ENCODE measurements at places on chromosomes 2 and 18. TPM values are rescaled to one million over a fixed set of nuclear protein-coding genes. Genes with fewer than 3 reads are reported as not detected.
A peak's percentile ranks its signal among the peaks of the same experiment; 100 is the strongest.

Gene HTR2B
- 2.1 TPM for total RNA-seq

Gene CTAGE1
- not detected for total RNA-seq

Gene GPAT2
- total RNA-seq: 3.3 TPM

Gene ECEL1
- not detected for total RNA-seq

Gene DSG2
- 1.3 TPM for total RNA-seq

Gene MEIS1
- total RNA-seq: not detected

Gene ASTL
- total RNA-seq: 0.22 TPM

Gene GPR55
- 9.2 TPM for total RNA-seq

Gene TRABD2A
- total RNA-seq: 74.6 TPM

Gene SLC1A4
- 50.1 TPM for total RNA-seq

Gene NEU2
- not detected for total RNA-seq

Gene GAREM1
- not detected for total RNA-seq

Gene CNRIP1
- not detected for total RNA-seq

- DNase-seq: no peak
- H3K27me3 ChIP-seq: peaks cover 18% of the 10 kb centered on the region
- no peak overlapping the region for H3K4me3 ChIP-seq
- no peak overlapping the region for H3K27ac ChIP-seq
- no peaks in the 10 kb centered on the region for H3K36me3 ChIP-seq
- H3K4me1 ChIP-seq: peaks cover 4% of the 10 kb centered on the region
These were observed 89.8 kb downstream of the TGOLN2 start for GRCh38 chr2:85237849-85238565.

DNA sequence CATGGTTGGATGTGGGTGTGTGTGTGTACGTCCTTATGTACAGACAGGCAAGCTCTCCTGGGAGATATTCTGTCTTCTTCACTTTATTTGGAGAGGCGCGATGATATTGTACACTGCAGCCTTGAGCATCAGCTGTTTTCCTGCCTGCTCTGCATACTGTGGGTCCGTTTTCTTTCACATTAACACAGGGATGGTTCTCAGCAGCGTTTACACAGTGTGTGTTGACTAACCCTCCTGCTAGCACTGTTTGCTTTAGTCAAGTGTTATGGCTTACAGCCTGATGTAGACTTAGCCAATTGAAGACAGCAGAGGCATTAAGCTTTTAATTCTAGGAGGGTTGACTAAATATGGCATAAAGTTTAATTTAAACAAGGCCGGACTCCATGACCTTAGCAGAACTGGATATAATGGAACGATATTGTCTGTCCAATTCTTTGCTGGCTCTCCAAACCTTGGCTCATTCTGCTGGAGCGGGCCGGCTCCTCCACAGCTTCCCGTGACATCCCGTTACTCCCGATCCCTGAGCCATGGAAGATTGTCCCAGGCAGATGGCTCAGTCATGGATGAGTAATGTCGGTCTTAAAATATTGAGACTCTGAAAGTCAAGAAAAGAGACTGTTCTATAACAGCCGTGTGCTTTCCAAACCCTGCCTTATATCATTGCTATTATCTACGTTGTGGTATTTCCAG is 134.7 kb downstream of the TPGS2 start:
- H3K27ac ChIP-seq: no peak overlapping the region
- no peak for DNase-seq
- H3K36me3 ChIP-seq: no peaks in the 10 kb centered on the region
- H3K27me3 ChIP-seq: peaks cover 6% of the 10 kb centered on the region

DNA sequence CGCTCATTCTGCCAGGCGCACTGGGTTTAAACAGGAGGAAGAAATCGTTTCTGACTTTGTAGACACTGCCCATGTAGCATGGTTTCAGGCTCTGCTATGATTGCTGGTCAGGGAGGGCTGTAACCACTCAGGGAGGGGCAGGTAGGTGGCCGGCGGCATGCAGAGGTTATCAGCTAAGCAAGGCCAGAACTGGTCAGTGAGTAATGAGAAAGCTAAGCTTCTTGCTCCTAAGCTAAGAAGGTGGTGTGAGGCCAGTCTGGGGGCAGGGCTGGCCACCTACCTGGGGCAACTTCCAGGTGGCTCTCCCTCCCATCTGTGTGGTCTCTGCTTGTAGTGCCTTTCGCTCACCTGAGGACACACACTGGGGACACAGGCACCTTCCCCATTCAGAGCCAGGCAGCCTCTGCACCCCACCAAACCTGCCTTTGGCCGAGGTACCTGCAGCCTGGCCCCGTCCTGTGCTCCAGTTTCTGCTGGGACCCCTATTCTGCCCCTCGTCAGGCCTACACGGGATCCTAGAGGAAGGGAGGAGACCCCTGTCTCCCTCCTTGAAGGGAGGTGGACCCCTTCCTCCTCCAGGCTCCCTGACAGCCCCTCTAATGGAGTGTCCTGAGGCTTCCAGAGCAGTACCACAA is 195.9 kb downstream of the SEPTIN10 start:
- H3K27ac ChIP-seq: no peak overlapping the region
- no peak overlapping the region for H3K4me3 ChIP-seq
- H3K36me3 ChIP-seq: no peaks in the 10 kb centered on the region
- no peak for DNase-seq
- no peaks in the 10 kb centered on the region for H3K4me1 ChIP-seq

GRCh38 chr18:47605093-47605492 is 325.4 kb downstream of the SMAD2 start:
- peaks cover 3% of the 10 kb centered on the region for H3K27me3 ChIP-seq
- no peak for DNase-seq
- no peaks in the 10 kb centered on the region for H3K4me1 ChIP-seq

- peaks cover 27% of the 10 kb centered on the region for H3K4me1 ChIP-seq
- no peak overlapping the region for H3K27ac ChIP-seq
- no peaks in the 10 kb centered on the region for H3K27me3 ChIP-seq
- no peak for DNase-seq
- H3K4me3 ChIP-seq: no peak overlapping the region
These were observed 25.0 kb downstream of the METTL21A start for GRCh38 chr2:207600231-207600630.

GRCh38 chr2:172098650-172099471 is 3.8 kb downstream of the DLX2 start:
- DNase-seq: no peak
- H3K27me3 ChIP-seq: peaks cover 71% of the 10 kb centered on the region
- peak overlapping the region; percentile 2 for H3K4me3 ChIP-seq

DNA sequence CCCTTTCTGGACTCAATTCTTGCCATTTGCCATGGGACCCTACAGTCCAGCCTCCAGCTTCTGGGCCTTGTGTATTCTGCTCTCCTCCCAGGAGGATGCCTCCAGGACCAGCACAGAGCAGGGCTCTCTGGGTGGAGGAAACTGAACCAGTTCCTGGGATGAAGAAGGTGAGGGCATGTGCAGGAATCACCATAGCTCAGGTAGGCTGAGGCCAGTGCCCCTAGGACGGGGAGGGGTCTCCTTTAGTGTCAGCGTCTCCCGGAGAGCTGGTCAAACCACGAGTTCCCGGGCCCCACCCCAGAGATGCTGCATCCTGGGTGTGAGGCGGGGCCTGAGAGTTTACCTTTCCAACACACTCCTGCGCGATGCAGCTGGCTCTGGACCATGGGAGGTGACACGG is 5.8 kb upstream of the PRELID3A start:
- H3K36me3 ChIP-seq: no peaks in the 10 kb centered on the region
- no peak for DNase-seq
- peaks cover 12% of the 10 kb centered on the region for H3K4me1 ChIP-seq
- H3K27me3 ChIP-seq: peaks cover 45% of the 10 kb centered on the region

DNA sequence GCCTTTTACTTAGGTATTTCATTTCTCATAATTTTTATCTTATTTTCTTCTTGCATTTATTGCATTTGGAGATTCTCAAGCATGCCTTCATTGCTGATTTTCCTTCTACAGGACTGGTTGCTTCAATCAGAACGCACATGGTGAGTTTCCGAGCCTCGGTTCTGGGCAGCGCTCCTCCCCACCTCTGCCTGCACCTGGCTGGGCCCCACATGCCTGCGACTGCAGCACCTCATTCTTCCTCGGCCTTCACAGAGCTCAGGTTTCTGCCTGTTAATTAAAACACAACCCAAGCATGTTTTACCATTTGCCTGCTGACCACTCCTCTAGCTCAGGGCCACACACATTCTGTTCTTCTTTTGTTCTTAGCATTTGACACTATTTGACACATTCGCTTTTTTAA is 398.8 kb downstream of the GALR1 start:
- H3K27ac ChIP-seq: no peak overlapping the region
- no peak for DNase-seq

- H3K36me3 ChIP-seq: no peaks in the 10 kb centered on the region
- no peak for DNase-seq
- no peak overlapping the region for H3K27ac ChIP-seq
- no peaks in the 10 kb centered on the region for H3K4me1 ChIP-seq
- H3K4me3 ChIP-seq: no peak overlapping the region
These were observed 91.4 kb downstream of the TRIB2 start for GRCh38 chr2:12807907-12808810.

DNA sequence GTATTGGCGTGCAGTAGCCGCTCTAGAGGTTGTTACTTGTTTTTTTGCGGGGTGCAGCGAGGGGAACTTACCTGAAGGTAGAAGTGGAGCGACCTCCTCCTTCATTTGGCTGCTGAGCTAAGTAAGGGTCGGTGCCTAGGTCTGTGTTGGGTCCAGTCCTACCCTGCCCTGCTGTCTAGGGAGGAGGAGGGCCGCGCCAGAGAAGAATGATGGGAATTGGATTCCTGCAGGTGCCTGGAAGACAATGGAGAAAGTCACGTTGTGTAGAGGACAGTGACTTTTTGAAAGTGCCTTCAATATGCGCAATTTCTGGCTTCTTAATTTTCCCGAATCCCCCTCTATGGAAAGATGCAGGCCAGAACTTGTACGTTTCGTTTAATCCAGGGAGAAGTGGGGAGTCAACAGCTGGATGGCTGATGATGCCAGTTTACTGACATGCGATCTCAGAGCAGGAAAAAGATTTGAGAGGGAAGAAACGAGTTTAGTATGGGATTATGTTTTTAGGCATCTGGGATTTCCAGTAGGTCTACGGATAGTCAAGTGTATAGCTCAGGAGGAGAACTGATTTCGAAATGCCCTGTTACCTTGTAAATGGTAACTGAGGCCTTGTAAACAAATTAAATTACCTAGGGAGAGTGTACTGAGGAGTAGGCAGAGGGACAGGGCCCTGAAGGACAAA is 653 bp downstream of the MRPS9 start:
- H3K4me3 ChIP-seq: peak overlapping the region; percentile 83
- H3K4me1 ChIP-seq: peaks cover 29% of the 10 kb centered on the region
- no peak for DNase-seq
- peaks cover 1% of the 10 kb centered on the region for H3K36me3 ChIP-seq

DNA sequence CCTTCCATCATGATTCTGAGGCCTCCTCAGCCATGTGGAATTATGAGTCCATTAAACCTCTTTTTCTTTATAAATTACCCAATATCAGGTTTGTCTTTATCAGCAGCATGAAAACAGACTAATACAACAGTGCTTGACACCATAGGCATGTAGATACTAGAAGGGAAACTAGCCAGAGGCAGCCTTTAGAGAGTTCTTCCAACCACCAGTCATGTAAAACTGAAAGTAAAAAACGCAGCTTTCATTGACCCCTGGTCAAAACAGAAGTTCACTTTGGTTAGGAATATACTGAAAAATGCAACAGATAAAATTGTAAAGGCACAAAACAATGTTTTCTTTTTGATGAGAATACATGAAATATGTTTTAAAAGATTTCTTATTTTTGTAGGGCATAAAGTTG is 122.8 kb upstream of the L3MBTL4 start:
- no peaks in the 10 kb centered on the region for H3K4me1 ChIP-seq
- H3K27me3 ChIP-seq: no peaks in the 10 kb centered on the region
- no peak overlapping the region for H3K27ac ChIP-seq
- no peak for DNase-seq
- H3K4me3 ChIP-seq: no peak overlapping the region

- DNase-seq: no peak
- peaks cover 16% of the 10 kb centered on the region for H3K27me3 ChIP-seq
- no peak overlapping the region for H3K27ac ChIP-seq
- H3K4me1 ChIP-seq: no peaks in the 10 kb centered on the region
These were observed 20.6 kb upstream of the GCC2 start for GRCh38 chr2:108428286-108429009.

DNA sequence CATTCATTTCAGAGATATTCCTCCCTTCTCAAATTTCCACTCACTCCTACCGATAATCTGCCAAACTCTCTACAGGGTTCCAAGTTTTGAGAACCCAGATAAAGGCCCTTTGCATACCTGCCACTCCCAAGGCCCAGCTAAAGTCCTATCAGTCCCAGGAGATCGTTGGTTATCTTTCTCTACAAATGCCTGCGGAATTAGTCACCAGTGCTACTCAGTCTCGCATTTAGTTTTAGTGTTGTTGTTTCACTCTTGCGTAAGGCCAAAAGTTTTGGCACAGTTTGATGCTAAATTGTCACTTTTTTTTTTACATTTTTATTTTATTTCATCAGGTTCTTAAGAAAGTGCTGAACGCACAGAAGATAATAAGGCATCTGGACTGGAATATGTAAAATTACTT is 29.2 kb upstream of the SETBP1 start:
- peaks cover 3% of the 10 kb centered on the region for H3K27me3 ChIP-seq
- no peaks in the 10 kb centered on the region for H3K36me3 ChIP-seq
- no peak overlapping the region for H3K27ac ChIP-seq

DNA sequence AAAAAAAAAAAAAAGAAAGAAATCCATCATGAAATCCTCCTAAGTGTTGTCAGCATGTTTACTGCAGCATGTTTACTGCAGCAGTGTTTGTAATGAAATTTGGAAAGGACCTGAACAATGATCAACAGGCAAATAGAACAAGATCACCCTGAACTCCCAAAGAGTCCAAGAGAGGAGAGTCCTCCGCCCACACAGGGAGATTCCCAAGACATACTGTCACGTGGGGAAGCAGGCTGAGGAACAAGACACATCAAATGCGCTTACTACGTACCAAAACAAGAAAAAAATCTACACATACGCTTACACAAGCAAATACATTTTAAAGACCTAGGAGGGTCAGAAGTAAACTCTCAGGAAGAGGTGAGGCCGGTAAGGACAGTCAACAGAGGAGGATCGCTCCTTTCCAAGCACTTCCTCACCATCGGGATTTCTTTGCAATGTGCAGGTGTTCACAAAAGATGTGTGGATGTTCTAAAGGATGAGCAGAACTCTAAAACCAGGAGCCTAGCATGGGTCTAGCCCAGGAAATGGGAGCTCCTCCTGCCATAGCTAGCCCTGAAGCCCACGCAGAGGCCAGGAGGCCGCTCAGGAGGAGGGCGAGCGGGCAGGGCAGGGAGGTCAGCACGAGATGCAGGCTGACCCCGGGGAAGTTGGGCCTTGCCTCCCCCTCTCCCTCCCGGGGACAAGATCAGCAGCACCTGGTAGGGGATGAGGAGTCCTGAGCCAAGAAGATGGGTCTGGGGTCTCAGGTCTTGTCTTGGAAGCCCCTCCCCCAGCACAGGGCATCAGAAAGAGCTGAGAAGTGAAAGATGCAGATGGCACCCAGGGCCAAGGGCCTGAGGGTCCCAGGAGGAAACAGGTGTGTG is 66.4 kb downstream of the ZNF516 start:
- H3K4me3 ChIP-seq: no peak overlapping the region
- no peak overlapping the region for H3K27ac ChIP-seq
- peaks cover 3% of the 10 kb centered on the region for H3K4me1 ChIP-seq
- H3K27me3 ChIP-seq: no peaks in the 10 kb centered on the region
